ENCODE measurements at places on chromosomes 2 and 18.

- no peak for DNase-seq
- no peaks in the 10 kb centered on the region for H3K4me1 ChIP-seq
- no peak overlapping the region for H3K27ac ChIP-seq
These were observed 102.5 kb downstream of the RBM43 start for GRCh38 chr2:151159109-151159662.

GRCh38 chr2:219291910-219292490 lies 12.8 kb downstream of the DNAJB2 start:
- H3K4me3 ChIP-seq = no peak overlapping the region
- H3K4me1 ChIP-seq = no peaks in the 10 kb centered on the region
- no peak overlapping the region for H3K27ac ChIP-seq
- no peaks in the 10 kb centered on the region for H3K27me3 ChIP-seq
- DNase-seq = no peak

GRCh38 chr2:172095146-172095904 lies 7.4 kb downstream of the DLX2 start:
- no peaks in the 10 kb centered on the region for H3K36me3 ChIP-seq
- H3K27me3 ChIP-seq = peaks cover 100% of the 10 kb centered on the region
- peak overlapping the region; percentile 2 for H3K4me3 ChIP-seq
- H3K27ac ChIP-seq = no peak overlapping the region

GRCh38 chr2:219041252-219041651 lies at the start of gene CFAP65:
Gene CFAP65 (minus strand): TSS chr2:219041516. CDS start chr2:219039048, 2,468 bp downstream.
- H3K4me3 ChIP-seq = peak within 1 kb of the TSS; percentile 37
- no peaks in the 10 kb centered on the region for H3K36me3 ChIP-seq
- H3K27ac ChIP-seq = no peak within 1 kb of the TSS
- H3K4me1 ChIP-seq = no peaks in the 10 kb centered on the region

DNA sequence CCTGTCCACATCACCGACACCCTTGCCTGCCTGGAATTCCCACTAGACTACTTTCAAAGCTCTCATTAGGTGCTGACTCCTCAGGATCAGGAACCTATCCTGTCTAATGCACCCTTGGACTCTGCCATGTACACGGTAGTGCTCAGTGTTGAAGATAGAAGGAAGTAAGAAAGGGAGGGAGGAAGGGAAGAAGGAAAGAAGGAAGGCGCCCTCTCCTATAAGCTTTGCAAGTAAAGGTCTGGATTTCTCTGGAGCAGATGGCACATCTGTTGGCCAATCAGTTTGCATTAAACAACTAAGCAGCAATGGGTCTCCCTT lies 45.3 kb downstream of the SCTR start:
- H3K27ac ChIP-seq = no peak overlapping the region
- no peak overlapping the region for H3K4me3 ChIP-seq
- peaks cover 3% of the 10 kb centered on the region for H3K4me1 ChIP-seq
- no peak for DNase-seq
- H3K36me3 ChIP-seq = no peaks in the 10 kb centered on the region
- H3K27me3 ChIP-seq = no peaks in the 10 kb centered on the region

DNA sequence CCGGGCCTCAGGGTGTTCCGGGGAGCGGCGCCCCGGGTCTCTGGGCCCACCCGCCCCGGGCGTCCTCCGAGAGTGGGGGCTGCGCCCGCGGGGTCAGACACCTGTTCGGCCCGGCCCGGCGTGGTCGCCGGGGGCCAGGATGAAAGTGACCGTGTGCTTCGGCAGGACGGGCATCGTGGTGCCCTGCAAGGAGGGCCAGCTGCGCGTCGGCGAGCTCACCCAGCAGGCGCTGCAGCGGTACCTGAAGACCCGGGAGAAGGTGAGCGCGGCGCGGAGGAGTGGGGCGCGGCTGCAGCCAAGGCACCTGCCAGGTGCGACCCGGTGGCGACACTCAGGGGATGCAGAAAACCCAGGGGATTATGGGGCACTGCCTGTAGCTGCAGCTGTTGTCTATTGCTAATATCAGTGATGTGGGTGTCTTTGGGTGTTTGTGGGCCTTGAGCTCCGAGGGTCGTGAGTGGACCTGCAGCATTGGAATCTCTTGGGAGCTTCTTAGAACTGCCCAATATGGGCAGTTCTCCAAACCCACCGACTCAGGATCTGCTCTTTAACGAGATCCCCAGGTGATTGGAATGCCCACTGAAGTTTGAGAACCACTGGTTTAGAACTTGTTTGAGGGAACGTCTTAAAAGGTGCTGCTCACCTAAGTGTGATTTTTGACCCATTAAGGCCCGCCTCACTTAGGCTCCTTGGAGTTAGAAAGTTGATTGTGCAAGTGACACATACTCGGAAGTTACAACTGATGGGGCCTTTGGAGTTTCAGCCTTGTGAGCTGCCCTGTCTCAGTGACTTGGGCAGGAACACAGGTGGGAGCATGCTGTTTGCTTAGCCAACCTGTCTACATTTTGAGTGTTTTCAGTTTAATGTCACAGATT lies 823 bp downstream of the PARD3B start:
- peaks cover 37% of the 10 kb centered on the region for H3K27me3 ChIP-seq
- H3K4me1 ChIP-seq = peaks cover 4% of the 10 kb centered on the region
- DNase-seq = no peak

GRCh38 chr2:99354070-99354469 lies 16.9 kb downstream of the EIF5B start:
- H3K4me3 ChIP-seq = no peak overlapping the region
- peak; percentile 21 for DNase-seq
- no peaks in the 10 kb centered on the region for H3K4me1 ChIP-seq
- no peaks in the 10 kb centered on the region for H3K27me3 ChIP-seq
- H3K27ac ChIP-seq = no peak overlapping the region

Measured in cardiac muscle cell (in vitro differentiated cells and primary cell).